HEK293T (cell line): ENCODE measurements at places on chromosomes 1 and 21.

DNA sequence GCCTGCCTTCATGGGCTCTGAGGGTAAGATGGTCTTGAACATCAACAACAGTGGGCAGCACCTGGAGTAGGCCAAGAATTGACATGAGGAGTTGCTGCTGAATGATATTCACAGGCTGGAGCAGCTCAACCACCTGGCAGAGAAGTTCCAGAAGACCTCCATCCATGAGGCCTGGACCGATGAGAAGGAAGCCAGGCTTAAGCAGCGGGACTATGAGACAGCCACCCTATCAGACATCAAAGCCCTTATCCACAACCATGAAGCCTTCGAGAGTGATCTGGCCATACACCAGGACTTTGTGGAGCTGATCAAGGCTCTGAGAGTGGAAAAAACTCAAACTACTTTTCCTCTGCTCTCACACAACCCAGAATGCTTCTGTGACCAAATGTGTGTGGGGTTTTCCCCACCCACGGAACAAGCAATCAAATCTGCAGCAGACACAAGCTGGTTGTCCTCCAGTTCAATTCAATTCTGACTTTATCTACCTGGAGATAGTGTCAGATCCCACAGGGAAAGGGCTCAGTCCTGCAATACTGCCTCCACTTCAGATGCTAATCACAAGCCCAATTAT is 12.1 kb upstream of the EPHA10 start:
- DNase-seq = no peak

- DNase-seq = no peak
These were observed 773 bp downstream of the CNST start for GRCh38 chr1:246566813-246567645.

GRCh38 chr1:14677292-14677971 is 78.9 kb downstream of the KAZN start:
- DNase-seq = no peak

GRCh38 chr1:29875557-29876028 is 639.3 kb downstream of the PTPRU start:
- DNase-seq = no peak
